ENCODE measurements at places on chromosomes 12 and 14. TPM values are rescaled to one million over a fixed set of nuclear protein-coding genes. Genes with fewer than 3 reads are reported as not detected.
A peak's percentile ranks its signal among the peaks of the same experiment; 100 is the strongest.

DNA sequence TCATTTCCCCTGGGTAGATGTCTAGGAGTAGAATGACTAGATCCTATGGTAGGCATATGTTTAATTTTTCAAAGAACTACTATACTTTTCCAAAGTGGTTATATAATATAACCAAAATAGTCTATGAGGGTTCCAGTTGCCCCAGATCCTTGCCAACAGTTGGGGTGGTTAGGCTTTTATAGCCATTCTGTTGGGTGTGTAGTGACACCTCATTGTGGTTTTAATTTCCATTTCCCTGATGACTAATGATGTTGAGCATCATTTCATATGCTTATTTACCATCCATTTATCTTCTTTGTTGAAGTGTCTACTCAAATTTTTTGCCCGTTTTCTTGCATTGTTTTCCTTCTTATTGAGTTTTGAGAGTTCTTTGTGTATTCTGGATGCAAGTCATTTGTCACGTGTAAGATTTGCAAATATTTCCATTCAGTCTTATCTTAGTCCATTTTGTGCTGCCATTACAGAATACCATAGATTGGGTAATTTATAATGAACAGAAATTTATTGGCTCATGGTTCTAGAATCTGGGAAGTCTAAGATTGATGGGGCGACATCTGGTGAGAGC is 4.7 kb downstream of the SYNE2 start:
- H3K27me3 ChIP-seq = no peaks in the 10 kb centered on the region
- peaks cover 53% of the 10 kb centered on the region for H3K4me1 ChIP-seq
- H3K27ac ChIP-seq = peak overlapping the region; percentile 29
- peaks cover 18% of the 10 kb centered on the region for H3K36me3 ChIP-seq
- peak overlapping the region; percentile 8 for H3K4me3 ChIP-seq
- peak; percentile 75 for DNase-seq

- peak overlapping the region; percentile 31 for H3K27ac ChIP-seq
- peaks cover 18% of the 10 kb centered on the region for H3K4me1 ChIP-seq
- no peaks in the 10 kb centered on the region for H3K36me3 ChIP-seq
- no peak for DNase-seq
- peaks cover 16% of the 10 kb centered on the region for H3K27me3 ChIP-seq
Observed at GRCh38 chr14:81402123-81402495, 2.0 kb upstream of the STON2 start.

DNA sequence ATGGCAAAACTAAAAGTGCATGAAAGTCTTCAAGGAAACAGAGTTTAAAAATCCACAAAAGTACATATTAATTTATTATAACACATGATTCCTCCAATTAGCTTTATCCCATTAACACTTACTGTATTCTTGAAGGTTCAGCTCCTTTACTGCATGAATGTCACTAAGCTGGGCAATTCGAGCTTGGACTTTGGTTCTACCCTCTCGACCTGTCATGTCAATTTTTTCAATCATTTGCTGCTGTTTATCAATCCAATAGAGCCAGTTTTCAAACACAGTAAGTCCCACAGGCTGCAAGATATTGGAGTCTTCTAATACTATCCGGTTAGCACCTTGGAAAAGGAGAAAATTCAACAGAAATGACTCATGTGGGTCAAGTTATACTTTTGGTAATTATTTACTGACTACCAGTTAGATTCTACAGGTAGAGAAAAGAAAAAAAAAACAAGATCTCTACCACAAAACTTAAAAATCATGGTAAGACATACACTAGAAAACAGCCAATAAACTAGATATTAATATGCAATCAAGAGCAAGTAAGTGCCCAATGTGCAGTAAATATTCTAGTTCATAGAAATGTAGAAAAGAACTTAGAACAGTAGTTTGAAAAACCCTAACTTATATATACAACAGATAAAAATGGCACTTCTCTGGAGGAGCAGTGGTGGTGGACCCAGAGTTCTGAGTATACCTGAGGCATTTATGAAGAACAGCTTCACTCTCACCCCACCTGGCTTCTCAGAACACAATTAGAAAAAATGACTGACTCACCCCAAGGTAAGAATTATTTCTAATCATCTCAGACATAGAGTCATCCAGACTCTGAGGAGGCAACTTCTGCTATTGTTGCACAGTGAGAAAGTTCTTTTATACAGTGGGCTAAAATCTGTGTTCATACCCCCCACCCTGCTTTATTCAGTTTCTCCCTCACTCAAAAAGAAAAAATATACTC is 67.7 kb downstream of the BCL2L14 start:
- no peaks in the 10 kb centered on the region for H3K4me1 ChIP-seq
- no peak for DNase-seq
- no peaks in the 10 kb centered on the region for H3K36me3 ChIP-seq
- no peak overlapping the region for H3K27ac ChIP-seq
- no peak overlapping the region for H3K4me3 ChIP-seq

DNA sequence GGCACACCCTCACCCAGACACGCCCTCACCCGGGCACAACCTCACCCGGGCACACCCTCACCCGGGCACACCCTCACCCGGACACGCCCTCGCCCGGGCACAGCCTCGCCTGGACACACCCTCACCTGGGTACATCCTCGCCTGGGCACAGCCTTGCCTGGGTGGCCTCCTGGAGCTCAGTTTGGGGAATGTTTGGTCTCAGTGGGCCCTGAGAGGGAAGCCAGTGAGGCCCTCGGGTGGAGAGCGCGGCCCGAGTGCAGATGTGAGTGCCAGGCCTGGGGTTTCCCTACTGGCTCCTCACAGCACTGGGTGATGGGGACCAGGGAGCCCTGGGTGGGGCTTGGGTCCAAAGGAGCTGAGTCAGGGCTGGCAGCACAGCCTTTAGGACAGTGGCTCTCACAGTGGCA is 23.8 kb downstream of the GALNT9 start:
- no peaks in the 10 kb centered on the region for H3K36me3 ChIP-seq
- DNase-seq = no peak
- no peaks in the 10 kb centered on the region for H3K4me1 ChIP-seq
- no peak overlapping the region for H3K27ac ChIP-seq

DNA sequence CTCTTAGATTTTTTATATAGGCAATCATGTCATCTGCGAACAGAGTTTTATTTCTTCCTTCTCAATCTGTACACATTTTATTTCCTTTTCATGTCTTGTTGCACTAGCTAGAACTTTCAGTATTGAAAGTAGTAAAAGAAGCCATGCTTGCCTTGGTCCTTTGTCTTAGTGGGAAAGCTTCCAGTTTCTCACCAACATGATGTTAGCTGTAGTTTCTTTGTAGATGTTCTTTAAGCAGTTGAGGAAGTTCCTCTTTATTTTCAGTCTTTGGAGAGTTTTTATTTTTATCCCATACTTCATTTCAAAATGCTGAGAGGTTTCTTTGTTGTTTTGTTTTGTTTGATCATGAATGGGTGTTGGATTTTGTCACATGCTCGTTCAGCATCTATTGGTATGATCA is 12.7 kb upstream of the RIMKLB start:
- no peak for DNase-seq
- H3K27ac ChIP-seq = no peak overlapping the region
- H3K27me3 ChIP-seq = peaks cover 12% of the 10 kb centered on the region
- H3K4me1 ChIP-seq = no peaks in the 10 kb centered on the region
- H3K4me3 ChIP-seq = no peak overlapping the region
- H3K36me3 ChIP-seq = no peaks in the 10 kb centered on the region

- no peak overlapping the region for H3K27ac ChIP-seq
- peaks cover 3% of the 10 kb centered on the region for H3K4me1 ChIP-seq
- no peak for DNase-seq
- peaks cover 62% of the 10 kb centered on the region for H3K36me3 ChIP-seq
- H3K4me3 ChIP-seq = no peak overlapping the region
Observed at GRCh38 chr12:53483225-53483978, 15.9 kb downstream of the MAP3K12 start.

GRCh38 chr12:32377344-32378055 is 21.9 kb upstream of the FGD4 start:
- peak; percentile 35 for DNase-seq
- H3K27me3 ChIP-seq = peaks cover 19% of the 10 kb centered on the region
- H3K4me3 ChIP-seq = no peak overlapping the region
- no peaks in the 10 kb centered on the region for H3K36me3 ChIP-seq
- H3K27ac ChIP-seq = no peak overlapping the region
- no peaks in the 10 kb centered on the region for H3K4me1 ChIP-seq

- H3K4me1 ChIP-seq = no peaks in the 10 kb centered on the region
- no peak overlapping the region for H3K4me3 ChIP-seq
- DNase-seq = no peak
- H3K27me3 ChIP-seq = peaks cover 2% of the 10 kb centered on the region
- no peak overlapping the region for H3K27ac ChIP-seq
Observed at GRCh38 chr14:59739794-59740193, 130.8 kb downstream of the RTN1 start.

- no peaks in the 10 kb centered on the region for H3K4me1 ChIP-seq
- H3K36me3 ChIP-seq = no peaks in the 10 kb centered on the region
- H3K27ac ChIP-seq = no peak overlapping the region
Observed at GRCh38 chr12:28993720-28994119, 155.4 kb upstream of the FAR2 start.

DNA sequence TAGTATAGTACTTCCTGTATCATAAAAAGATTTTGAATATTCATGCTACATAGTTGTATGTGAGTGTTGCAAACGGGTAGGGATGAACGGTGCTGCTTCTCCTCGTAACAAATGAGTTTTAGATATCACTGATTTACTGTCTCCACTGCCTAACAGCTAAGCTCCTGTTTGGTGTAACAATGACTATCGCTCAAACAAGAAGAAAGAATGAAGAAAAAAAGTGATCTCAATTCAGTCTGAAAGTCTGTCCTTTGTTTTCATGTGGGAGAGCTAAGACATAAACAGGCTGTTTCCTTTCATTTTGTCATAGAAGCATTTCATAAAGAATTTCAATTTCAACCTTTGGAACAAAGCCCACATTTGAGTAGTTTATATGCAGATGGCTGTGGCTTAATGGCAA is 26.1 kb upstream of the RTRAF start:
- no peak for DNase-seq
- H3K27me3 ChIP-seq = no peaks in the 10 kb centered on the region
- H3K27ac ChIP-seq = peak overlapping the region; percentile 65
- peaks cover 21% of the 10 kb centered on the region for H3K4me1 ChIP-seq
- peak overlapping the region; percentile 56 for H3K4me3 ChIP-seq

DNA sequence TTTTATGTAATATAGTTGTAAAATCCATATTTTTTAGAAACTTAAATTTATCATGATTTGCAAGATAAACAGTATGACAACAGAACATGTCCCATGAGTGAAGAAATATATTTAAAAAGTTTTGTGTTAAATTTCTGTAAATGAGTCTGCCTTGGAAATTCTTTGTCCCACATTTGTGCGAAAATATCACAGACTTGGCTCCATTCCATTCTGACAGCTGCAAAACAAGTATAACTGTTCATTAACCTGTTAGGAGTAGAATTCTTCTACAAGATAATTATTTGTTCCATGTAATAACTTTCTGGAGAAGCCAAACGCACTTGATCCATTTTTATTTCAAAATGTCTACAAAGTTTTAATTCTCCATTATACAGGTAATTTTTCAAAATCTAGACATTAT is 37.9 kb downstream of the MDM1 start:
- DNase-seq = no peak
- H3K4me3 ChIP-seq = no peak overlapping the region
- H3K4me1 ChIP-seq = peaks cover 32% of the 10 kb centered on the region
- no peak overlapping the region for H3K27ac ChIP-seq
- H3K36me3 ChIP-seq = peaks cover 34% of the 10 kb centered on the region
- H3K27me3 ChIP-seq = peaks cover 3% of the 10 kb centered on the region

DNA sequence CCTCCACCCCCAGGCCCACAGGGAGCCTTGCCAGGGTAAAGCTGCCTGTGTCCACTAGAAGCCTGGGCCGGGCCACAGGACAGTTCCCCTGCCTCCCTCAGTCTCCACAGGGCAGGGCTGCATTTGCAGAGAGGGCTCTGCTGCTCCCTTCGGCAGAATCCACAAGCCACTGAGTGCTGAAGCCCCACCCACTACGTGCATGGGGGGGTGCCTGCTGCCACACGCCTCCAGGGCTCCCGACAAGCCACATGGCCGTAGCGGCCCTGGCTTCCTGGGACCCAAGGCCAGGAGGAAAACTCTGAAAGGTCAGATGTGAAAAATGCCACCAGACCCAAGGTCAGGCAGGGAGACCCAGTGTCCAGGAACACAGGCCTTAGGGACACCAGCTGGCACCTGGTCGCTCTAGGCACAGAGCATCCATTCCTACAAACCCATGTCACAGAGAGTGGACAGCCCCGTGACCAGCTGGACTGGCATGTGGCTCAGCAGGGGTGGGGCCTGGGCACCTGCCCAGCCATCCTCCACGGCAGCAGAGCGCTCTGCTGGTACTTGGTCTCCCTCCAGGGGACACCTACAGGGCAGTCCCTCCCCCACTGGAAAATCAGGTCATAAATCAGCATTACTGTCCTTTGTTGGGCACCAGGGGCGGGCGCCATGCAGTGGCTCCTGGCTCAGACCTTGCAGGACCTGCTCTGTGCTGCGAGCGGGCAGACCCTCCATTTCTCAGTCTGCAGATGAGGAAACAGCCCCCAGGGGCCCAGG is 42.9 kb downstream of the CCDC85C start:
- H3K27me3 ChIP-seq = no peaks in the 10 kb centered on the region
- H3K4me1 ChIP-seq = no peaks in the 10 kb centered on the region
- DNase-seq = no peak
- no peak overlapping the region for H3K27ac ChIP-seq
- H3K4me3 ChIP-seq = no peak overlapping the region
- H3K36me3 ChIP-seq = no peaks in the 10 kb centered on the region

GRCh38 chr12:38961012-38961411 is 55.6 kb upstream of the CPNE8 start:
- no peaks in the 10 kb centered on the region for H3K4me1 ChIP-seq
- no peak overlapping the region for H3K27ac ChIP-seq
- H3K36me3 ChIP-seq = no peaks in the 10 kb centered on the region
- no peak for DNase-seq

DNA sequence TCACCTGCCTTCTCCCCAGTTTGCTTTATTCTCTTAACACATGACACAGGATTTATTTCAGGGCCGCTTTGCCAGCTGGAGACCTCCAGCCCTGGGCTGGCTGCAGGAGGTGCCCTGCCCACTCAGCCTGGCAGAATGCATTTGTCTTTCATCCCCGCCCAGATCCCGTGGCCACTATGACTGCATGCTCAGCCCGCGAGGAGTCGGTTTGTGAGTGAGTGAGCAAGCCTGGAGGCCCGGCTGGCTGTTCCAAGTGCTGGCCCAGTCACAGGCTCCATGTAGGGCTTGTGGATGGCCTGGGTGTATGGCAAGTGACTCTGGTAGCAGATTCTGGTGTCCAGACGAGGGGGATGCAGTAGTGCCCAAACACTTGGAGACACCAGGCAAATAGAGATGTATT is 2.1 kb downstream of the TDP1 start:
- no peaks in the 10 kb centered on the region for H3K27me3 ChIP-seq
- peak overlapping the region; percentile 59 for H3K27ac ChIP-seq
- peak overlapping the region; percentile 39 for H3K4me3 ChIP-seq
- no peak for DNase-seq
- peaks cover 52% of the 10 kb centered on the region for H3K36me3 ChIP-seq

- peaks cover 46% of the 10 kb centered on the region for H3K4me1 ChIP-seq
- H3K27ac ChIP-seq = peak overlapping the region; percentile 96
- peaks cover 21% of the 10 kb centered on the region for H3K36me3 ChIP-seq
- DNase-seq = no peak
- peak overlapping the region; percentile 90 for H3K4me3 ChIP-seq
Observed at GRCh38 chr12:109998241-109998903, 858 bp upstream of the ANKRD13A start.

- peaks cover 3% of the 10 kb centered on the region for H3K4me1 ChIP-seq
- no peak overlapping the region for H3K27ac ChIP-seq
- DNase-seq = no peak
- no peak overlapping the region for H3K4me3 ChIP-seq
Observed at GRCh38 chr12:70643939-70644338, 6.7 kb upstream of the PTPRB start.

The CEP170B gene
- total RNA-seq = 8.3 TPM

The TEX22 gene
- total RNA-seq = 6.4 TPM

The NT5DC3 gene
- 12.3 TPM for total RNA-seq

The DPPA3 gene
- not detected for total RNA-seq

The STYK1 gene
- not detected for total RNA-seq

The TMEM106C gene
- total RNA-seq = 162 TPM

Data from activated CD4-positive, alpha-beta T cell treated with anti-CD3 and anti-CD28 coated beads, Interleukin-2, amount 10 ng/mL, durations not matched to agents 24 days and 14 days (primary cell).